Activated T-helper 1 cell treated with Interleukin-2 at 50 U/mL for 16 hours (primary cell): ENCODE measurements at places on chromosomes 16 and 17.

DNA sequence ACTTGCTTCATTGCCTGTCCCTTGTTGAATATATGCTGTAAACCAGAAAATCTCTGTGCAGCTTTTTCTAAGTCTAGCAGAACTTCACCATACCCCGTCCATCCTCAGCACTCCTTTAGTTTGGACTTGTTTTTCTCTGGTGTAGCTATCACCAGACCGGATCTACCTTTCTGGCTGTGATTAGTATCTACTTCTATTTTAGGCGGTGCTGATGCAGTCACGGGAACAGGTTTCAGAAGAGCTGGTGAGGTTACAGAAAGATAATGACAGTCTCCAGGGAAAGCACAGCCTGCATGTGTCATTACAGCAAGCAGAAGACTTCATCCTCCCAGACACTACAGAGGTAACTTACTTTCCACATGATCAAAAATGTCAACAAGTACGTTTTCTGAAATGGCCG lies 46.4 kb downstream of the NUP88 start:
- no peak for DNase-seq

GRCh38 chr17:54626146-54626703 lies 274.4 kb upstream of the TOM1L1 start:
- no peak for DNase-seq

DNA sequence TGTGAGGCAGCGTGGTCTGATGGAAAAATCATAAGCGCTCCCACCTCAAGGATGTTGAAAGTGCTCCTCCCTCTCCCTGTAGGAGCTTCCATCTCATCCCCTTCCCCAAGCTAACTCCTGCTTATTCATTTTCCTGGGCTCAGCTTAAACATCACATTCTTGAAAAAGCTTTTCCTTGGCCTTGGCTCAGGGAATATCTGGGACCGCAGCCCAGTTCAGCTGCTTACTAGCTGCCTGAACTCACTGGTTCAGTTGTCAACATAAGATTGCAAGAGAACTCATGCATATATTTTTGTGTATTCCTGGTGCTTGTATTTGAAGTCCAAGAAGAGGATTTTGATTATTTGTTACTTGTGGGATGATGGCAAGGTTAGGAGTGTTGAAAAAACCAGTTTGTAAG lies 91.5 kb downstream of the UTP18 start:
- no peak for DNase-seq

DNA sequence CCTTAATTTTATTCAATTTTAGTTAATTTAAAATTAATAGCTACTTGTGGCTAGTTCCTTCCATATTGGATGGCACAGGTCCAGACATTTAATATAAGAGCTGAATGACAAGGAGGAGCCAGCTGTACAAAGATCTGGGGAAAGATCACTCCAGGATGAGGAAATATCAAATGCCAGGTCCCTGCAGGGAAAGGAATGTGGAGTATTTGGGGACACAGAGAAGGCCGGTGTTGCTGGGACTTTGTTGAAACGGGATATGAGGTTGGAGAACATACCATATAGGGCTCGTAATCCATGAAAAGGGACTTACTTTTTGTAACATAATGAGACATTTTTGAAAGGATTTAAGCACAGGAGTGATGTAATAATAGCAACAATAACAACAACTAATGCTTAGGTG lies 426.8 kb downstream of the HS3ST4 start:
- DNase-seq, result no peak

- no peak for DNase-seq
These were observed 295.7 kb upstream of the FOXF1 start for GRCh38 chr16:86214326-86215232.

GRCh38 chr16:22673421-22673831 lies 140.5 kb upstream of the HS3ST2 start:
- no peak for DNase-seq

DNA sequence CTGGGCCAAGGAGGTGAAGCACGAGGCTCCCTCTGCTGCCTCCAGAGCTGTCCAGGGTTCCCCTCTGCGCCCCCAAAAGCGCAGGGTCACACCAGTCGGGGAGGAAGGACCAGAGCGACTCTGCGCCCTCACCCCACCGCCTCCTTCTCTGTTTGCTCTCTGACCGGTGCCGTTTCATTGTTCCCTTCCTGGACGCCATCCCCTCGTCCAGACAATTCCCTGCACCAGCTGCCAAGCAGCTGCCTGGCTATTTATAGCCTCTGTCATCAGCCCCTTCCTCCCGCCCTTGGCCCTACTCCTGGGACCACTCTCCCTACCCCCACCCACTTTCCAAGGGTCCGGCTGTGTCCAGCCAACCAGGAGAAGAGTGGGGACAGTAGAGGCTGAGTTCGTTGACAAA lies 68.8 kb upstream of the CREBBP start:
- no peak for DNase-seq

- DNase-seq, result no peak
These were observed 4.0 kb upstream of the SCN4A start for GRCh38 chr17:63976702-63977101.

DNA sequence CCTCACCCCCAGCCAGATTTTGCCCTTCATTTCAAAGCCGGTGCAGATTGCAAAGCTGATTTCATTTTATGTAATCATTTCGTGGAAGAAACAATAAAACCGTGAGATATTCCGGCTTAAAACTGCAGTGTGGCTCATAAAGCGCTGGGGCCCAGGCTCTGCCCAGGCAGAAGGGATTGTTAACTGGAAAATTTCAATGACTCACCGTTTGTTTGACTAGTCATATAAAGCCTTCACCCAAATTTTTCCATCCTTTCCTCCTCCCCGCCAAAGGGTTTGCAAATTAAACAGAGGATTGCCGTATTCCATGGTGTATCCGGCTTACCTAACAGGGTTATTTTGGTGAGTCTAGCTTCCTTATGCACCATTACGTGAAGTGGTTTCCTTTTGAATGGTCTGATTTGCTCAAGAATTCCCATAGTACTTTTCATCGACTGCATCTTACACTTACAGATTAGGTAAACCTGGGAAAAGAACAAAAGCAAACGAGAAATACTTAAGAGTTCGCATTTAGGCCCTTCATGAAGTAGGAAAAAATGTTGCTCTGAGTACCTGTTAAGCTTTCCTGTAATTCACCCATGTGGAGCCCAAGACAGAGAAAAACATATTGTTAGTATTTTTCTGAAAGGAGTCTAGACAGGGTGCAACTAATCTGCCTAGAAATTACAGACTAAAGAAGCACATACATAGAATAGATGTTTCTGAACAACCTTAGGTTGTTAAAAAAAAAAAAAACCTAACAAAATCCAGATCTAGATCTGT lies 949 bp upstream of the GSPT1 start:
- DNase-seq, result no peak

DNA sequence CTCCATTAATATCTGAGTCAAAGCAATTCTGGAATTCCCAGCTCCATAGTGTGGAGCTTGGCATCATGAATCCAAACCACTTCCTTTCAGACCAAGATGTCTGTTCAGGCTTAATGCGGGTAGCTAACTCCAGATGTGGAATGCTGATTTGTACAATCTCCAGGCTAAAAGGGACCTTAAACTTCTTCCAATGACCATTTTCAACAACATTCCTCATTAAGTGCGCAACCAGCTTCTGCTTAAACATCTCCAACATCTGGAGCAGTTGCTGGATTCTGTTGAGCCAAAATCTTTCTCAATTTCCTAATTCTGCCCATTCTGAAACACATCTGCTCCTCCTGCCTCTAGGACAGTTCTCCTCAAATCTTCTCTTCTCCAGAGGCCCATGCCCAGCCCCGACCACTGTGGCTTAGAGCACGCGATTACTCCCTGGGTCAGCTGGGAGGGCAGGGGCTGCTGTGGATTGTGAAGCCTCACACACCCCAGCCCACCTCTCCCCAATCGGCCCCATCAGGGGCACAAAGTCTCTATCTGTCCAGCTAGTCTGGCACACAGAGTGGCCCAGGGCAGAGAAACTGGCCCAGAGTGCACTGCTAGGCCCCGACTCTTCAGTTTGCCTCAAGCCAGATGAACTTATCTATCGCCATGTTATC lies 36.2 kb downstream of the ASPA start:
- DNase-seq, result no peak

DNA sequence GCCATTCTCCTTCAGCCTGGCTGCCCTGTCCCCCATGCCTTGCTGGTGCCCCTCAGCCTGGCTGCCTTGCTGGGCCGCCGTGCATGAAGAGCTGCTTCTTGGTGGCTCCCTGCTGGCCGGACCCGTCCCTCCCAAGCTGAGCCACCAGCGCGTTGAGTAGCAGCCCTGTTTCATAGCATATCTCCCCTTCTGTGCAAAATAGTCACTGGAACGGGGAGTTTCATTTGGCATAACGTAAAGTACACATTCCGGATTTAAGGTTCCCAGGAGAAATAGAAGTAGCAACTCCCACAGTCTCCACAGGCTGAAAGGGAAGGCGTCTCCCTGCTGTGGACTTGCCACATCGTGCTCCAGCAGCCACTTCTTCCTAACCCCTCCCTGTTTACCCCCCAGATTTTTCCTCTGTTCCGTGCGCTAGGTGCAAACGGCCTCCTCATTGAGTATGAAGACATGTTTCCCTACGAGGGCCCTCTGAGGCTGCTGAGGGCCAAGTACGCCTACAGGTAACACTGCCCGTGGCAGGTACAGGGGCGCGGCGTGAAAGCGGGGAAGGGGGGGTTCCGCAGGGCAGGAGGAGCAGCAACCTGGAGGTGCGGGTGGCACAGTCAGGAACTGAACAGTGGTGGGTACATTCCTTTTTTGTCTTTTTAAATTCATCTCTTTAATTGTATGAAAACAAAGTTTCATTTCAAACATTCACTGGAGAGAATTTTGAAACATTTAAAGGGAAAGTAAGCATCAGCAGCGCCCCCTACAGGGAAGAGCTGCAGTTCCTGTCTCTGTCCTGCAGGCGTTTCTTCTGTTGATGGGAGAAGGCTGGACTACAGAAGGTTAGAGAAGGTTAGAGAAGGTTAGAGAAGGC lies 5.8 kb upstream of the OGFOD3 start:
- DNase-seq, result peak; percentile 16

DNA sequence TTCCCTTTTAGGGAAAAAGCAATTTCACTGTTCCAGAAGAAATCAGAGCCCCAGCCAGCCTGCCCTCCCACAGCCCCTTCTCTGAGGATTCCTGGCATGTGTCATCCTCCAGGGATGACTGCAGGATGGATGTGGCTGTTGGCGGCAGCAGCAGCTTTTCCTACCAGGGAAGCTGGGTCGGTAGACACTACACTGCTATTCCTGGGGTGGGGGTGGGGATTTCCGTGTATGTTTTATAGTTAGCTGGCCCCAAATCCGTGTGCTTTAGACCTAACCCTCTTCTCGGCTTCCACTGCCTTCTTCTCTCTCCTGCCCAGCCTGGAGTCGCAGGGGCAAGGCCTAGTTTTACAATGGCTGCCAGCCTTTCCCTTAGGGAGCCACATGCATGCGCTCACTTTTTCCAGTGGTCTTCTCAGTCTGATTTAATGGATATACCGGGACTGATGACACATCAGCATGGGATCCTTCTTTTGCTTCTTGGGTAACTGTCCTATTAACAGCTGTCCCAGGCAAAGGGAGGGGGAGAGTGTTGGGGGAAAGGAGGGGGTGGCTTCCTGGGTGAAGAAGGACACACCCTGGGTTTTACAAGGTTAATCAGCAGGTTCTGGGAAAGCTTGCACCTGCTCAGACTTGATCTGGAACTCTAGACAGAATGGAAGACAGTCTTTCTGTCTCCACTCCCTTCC lies 2.7 kb upstream of the NFE2L1 start:
- DNase-seq, result no peak

GRCh38 chr16:27726621-27727261 lies 176.8 kb downstream of the KATNIP start:
- no peak for DNase-seq

DNA sequence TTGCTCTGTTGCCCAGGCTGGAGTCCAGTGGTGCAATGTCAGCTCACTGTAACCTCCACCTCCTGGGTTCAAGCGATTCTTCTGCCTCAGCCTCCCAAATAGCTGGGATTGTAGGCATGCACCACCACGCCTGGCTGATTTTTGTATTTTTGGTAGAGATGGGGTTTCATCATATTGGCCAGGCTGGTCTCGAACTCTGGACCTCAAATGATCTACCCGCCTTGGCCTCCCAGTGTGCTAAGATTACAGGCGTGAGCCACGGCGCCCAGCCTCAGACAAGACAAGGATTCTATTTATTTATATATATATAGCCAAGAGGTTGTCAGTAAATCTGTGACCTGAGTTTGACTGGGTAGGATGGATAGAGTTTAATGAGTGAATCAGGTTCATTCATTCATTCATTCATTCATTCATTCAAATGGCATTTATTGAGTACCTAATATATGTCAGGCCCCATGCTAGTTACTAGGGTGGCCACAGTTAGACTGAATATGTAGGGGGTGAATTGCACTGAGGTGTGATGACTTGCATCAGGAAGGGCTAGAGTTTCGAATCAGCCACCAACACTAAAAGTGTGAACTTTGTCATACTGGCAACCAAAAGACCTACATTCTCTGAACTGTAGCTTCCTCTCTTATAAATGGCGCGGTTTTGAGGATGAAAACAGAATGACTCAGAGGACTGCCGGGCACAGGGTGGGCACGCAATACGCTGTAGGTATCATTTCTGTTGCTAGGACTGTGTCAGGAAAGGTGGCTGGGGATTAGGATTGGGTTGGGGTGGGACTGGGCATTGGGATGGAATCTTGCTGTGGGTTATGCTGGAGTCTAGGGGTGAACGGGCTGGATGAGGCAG lies 37.8 kb downstream of the ITGAE start:
- DNase-seq, result no peak

GRCh38 chr17:42111265-42111636 lies 1.3 kb downstream of the DHX58 start:
- no peak for DNase-seq

DNA sequence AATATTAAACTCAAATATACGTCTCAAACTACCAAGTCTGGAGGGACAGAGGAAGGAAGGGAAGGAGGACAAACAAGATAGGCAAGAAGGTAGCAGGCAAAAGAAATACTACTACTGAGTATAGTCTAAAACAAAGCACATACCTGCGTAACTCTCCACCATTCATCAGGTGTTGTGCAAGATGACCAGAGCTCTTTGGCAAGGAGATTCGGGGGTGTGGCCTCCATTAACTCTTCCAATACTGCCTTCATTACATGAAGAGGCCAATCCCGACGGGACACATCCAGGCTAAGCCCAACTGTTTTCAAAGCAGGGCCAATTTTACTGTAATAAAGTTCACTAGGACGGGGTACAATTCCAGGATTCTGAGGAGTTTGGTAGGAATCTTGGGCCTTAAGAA lies 38.2 kb upstream of the ARL6IP1 start:
- no peak for DNase-seq

- DNase-seq, result peak; percentile 33
These were observed 674 bp downstream of the ZNF821 start for GRCh38 chr16:71883168-71883848.

DNA sequence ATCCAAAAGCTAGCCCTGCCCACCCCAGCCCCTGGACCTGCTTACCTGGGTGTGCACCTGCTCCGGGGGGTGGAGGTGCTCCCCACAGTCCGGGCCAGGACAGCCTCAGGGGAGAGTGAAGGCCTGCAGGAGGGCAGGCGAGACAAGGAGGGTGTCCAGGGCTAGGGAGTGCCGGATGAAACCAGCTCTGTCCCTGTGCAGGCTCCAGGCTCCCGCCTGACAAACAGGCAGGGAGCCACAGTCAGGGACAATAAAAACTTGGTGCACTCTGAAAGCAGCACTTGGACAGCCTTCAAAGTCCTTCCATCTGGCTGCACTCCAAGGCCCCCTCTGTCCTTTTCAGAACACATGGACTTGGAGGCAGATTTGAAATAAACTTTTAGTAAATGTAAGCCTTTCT lies 3.9 kb downstream of the PAQR4 start:
- DNase-seq, result no peak

GRCh38 chr16:75248142-75248535 lies 3.3 kb downstream of the BCAR1 start:
- DNase-seq, result no peak
